Left ventricle myocardium inferior (tissue), 1 donor: ENCODE measurements at places on chromosomes 3 and 15.

DNA sequence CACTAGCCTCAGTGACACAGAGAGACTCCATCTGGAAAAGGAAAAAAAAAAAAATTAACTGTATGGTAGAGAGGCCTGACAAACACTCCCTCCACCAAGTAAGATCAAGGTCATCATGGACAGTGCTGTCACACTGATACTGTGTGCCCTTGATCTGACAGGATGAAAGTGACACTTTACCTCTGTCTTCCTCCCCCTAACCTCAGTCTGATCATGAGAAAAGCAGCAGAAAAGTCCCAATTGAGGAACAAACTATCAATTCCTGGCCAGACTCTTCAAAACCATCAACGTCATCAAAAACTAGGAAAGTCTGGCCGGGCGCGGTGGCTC is 26.7 kb downstream of the PGPEP1L start:
- no peak for DNase-seq

DNA sequence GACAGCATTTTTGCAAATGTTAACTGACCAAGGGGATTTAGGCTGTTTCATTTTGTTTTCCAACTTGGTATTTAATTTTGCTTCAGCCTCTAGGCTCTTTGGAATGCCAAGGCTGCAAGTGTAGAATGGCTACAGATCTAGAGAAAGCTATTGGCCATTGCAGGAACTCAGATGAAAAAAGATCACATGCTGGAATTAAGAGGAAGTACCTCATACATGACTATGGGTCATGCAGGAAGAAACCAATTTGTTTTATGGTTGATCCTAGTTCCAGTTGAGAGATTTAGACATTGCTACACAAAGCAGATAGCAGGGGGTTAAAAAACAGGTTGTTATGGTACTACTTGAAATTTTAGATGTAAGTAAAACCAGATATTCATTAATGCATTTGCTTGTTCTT is 12.7 kb upstream of the CLDN16 start:
- no peak for DNase-seq

- DNase-seq: no peak
Measured at GRCh38 chr15:36912311-36912712, 188.0 kb downstream of the MEIS2 start.

- DNase-seq: no peak
Measured at GRCh38 chr3:37627951-37628620, 233.6 kb upstream of the CTDSPL start.

DNA sequence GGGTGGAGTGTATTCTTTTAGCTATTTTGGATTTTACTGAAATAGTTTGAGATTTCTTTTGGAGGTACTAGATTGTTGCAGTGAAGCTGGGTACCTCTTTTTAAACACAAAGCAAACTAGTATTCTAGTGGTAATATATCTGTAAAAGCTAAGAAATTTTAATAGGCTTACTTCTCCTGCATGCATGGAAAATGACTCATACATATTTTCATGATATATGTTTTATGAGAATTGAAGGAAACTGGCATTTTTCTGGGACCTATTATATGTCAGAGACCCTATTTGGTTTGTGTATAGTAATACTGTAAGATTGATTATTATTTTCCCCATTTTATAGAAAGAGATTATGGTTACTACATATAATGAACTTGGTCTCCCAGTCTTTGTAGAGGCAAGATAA is 851.0 kb downstream of the DIPK2A start:
- no peak for DNase-seq

DNA sequence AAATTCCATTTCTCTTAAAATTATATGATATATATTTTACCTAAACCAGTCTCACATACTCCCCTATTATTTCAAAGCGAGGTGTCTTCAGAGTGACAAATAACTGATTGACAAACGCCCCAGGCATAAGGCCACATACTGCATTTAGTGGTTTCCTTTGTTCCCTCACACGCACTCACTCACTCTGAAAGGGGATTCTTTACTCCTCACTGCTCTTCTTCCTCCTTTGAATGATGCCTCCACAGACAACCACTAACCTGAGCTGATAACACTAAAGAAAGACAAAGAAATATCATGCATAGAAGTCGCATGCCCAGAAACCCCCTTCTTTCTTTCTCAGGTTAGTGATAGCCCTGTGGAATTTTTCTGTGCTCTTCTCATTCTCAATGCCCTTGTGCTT is 24.1 kb upstream of the BBX start:
- DNase-seq: no peak

GRCh38 chr3:14377838-14378169 is 24.6 kb upstream of the SLC6A6 start:
- DNase-seq: no peak

DNA sequence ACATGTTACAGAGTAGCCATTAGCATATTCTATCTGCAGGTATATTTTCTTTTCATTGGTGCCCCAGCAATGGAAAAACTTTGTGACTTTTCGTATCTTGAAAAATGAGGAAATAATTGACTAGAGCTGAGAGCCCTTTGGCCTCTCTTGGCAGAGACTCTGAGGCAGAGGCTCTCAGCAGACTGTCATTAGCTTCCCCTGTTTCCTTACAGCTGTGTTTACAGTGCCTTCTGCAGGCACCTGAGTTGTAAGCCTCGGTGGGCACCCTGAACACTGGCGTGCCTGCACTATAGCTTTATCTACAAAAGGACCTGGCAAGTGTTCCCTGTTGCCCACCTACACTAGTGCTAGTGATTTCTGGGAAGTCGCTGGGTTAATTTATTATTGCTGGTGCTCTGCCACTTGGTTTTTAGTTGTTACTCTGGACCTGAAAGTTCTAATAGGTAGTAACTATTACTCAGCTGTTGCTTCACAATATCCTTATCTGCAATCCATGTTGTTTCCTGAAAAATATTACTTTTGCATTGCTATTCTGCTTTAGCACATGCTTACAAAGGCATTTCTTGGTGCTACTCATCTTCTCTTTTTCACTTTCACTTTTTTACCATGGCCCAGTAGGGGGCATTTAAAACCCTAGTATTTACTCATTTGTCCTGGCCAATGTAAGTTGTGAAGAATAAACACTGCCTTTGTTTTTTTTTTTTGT is 7.8 kb upstream of the GPR171 start:
- DNase-seq: no peak

DNA sequence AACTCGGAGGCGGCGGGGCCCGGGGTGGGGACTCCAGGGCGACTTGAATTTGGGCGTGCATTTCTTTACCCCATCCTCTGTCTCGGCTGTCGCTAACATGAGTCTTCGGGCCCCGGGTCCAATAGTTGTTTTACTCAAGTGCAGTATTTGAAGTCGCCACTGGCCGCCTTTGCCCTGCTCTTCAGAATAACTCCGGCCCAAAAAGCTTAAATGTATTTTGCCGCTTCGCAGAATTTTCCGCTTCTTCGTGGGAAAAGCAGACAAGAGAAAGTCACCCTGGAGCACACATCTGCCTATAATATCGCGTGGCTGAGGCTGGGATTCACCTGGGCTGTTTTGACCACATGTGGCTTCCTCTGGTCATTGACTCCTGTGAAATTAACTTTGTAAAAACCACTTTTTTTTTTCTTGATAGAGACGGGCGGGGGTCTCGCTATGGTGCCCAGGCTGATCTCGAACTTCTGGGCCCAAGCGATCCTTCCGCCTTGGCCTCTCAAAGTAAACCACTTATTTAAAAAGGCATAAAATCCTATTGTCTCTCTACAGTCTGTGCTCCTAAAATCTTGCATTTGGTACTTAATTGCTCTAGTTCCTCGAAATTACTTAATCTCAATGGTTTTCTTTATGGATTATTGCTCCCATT is 676 bp downstream of the CNOT10 start:
- no peak for DNase-seq

DNA sequence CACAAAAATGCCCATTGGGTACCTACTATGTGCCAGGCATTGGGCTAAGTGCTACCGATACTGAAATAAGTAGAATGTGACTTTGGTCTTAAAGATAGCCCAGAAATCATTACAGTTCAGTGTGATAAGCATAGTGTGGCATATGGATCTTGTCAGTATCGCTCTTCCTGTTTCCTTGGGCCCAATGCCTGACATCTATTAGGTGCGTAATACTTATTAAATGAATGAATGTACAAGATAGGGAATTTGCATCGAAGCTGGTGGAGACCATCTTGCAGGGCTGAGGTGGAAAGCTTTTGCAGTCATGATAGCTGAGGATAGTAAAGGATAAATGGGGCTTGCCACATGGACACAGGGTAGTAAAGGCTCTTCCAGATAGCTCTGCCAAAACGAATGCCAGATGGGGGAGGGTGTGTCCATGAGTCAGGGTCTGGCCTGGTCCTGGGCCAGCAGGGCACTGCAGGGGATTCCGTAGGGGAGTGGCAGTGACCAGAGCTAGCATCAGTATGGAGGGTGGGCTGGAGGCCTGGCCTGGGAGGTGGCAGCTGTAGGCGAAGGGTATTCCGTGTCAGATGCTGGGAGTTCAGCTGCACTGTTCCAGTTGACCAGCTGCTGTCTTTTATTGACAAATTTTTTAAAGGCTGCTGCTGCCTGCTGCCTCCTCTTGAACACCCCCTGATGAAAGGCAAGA is 23.5 kb downstream of the TSEN2 start:
- no peak for DNase-seq

- DNase-seq: no peak
Measured at GRCh38 chr3:78221796-78222195, 1181.9 kb downstream of the ROBO2 start.

DNA sequence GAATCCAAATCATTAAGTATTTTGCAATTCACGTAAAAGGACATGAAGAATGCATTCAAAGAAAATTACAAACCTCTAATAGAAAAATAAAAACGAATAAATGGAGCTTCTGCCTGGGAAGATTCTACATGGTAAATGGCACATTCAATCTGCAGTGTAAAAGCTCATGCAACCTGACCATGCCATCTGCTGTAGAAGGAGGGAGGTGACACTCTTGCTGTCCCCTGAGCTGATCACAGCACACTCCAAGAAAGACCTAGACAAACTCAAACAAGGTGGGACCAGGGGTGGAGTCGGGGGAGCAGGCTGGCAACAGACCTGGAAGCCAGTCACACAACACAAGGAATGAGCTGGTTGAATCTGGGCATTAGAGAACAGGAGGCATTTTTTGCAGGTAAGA is 101.8 kb downstream of the BDH1 start:
- DNase-seq: no peak

DNA sequence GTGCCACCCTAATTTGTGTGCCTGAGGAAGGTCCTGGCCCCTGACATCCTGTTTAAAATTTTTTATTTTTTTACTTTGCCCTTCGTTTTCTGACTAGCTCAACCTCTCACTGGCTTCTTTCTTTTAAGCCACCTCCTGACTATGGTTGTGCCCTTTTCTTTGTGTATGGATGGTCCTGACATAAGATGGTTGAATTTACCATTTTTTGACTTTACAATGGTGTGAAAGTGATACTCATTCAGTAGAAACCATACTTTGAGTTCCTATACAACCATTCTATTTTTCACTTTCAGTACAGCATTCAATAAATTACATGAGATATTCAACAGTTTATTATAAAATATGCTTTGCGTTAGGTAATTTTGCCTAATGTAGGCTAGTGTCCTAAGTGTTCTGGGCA is 74.3 kb upstream of the PTX3 start:
- DNase-seq: no peak

- no peak for DNase-seq
Measured at GRCh38 chr3:169658311-169658931, 5.1 kb downstream of the MECOM start.

DNA sequence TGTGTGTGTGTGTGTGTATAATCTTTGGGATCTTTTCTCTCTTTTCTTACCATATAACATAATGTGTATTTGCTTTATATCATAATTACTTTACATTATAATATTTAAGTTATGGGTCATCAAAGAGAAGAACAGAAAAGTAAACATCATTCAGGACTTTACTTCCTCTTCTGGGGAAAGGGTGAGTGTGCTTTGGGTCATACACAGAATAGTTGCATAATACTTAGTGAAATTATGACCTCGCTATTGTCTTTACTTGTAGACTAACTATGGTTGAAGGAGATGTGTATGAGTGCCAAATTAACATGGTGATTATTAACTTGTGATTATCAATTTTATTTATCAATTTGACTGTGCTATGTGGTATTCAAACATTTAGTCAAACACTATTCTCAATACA is 1086.9 kb downstream of the DIPK2A start:
- DNase-seq: no peak

GRCh38 chr15:25766417-25766816 is 96.7 kb downstream of the ATP10A start:
- DNase-seq: no peak

DNA sequence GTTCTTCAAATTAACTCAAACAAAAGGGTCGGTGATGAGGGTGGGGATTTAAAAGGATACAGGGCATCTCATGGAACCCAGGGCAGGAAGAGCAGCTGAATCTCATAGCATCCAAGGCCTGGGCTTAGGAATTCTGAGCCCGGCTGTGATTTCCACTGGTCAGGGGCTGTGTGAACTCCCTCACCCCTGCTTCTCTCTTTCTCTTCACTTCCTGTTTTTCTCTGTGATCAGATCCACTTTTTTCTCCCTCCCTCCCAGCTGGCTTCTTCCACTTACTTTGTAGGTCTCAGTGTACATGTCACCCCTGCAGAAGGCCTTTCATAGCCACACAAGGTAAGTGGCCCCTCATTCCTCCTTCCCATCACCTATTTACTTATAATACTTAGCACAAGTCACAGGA is 68.2 kb upstream of the CORO2B start:
- DNase-seq: no peak

- no peak for DNase-seq
Measured at GRCh38 chr15:83115410-83115809, 8.0 kb downstream of the TM6SF1 start.

DNA sequence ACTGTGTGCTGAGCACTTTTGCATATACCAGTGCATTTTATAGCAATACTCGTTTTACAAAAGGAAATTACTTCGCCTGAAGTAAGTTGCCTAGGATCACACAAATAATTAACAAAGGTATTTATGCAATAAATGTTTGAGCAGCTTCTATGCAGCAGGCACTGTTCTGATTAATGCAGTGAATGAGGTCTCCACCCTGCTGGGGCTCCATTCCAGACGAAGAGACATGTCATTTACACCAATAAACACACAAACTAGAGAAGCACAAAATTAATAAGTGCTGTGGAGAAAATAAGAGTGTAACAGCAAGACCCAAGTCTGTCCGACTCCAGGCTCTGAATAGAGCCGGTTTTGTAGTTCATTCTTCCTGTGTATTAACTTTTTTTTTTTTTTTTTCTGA is 17.5 kb downstream of the NOX5 start:
- no peak for DNase-seq

DNA sequence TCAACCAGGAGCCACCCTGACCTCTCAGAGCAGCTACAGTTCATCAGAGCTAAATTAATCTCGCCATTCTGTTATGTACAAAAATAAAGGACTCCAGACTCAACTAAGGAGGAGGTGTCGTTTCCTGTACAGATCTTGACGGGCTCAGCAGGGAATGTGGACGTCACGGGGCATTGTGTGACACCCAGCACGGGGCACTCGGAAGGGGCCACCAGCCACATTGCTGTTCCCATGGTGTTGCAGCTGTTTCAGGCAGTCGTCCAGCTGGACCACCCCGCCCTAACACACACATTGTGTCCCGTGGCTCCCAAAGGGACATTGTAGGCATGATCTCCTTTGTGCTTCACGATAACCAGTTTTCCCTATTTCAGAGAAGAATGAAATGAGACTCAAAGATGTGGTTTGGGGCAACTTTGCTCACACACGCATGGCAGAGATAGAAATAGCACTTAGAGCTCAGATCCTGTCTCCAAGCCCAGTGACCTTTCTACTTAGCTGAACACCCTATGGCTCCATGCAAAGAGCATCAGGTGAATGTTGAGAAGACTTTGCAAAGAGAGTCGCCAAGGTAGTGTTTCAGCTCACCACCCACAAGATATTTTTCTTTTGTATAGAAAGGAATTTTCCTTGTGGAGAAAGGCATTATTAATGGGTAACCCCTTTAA is 5.5 kb downstream of the SSUH2 start:
- DNase-seq: no peak
